ENCODE measurements at places on chromosomes 7 and 10.
A peak's percentile ranks its signal among the peaks of the same experiment; 100 is the strongest.

GRCh38 chr7:47038621-47039020, 543.3 kb downstream of the TNS3 start:
- no peak for DNase-seq

DNA sequence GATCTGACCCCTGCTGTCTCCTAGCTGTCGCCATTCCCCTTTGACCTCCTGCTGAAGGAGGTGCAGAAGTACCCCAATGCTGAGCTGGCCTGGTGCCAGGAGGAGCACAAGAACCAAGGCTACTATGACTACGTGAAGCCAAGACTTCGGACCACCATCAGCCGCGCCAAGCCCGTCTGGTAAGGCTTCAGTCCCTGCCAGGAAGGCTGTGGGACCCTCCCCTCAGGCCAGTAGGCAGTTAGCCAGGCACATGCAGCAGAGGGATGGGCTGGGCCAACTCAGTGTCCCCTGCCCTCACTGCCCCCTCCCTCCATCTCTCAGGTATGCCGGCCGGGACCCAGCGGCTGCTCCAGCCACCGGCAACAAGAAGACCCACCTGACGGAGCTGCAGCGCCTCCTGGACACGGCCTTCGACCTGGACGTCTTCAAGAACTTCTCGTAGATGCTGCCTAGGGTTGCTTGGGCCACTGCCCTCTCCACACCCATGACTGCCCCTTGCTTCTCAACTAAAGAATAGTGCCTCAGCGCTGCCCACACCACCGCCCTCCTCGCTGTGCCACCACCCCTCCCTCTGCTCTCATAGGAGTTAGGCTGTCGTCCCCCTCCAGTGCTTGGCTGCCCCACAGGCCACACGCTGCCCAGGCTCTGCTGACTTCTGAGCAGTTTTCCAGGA, 41.0 kb upstream of the ZMIZ2 start:
- peak; percentile 32 for DNase-seq

DNA sequence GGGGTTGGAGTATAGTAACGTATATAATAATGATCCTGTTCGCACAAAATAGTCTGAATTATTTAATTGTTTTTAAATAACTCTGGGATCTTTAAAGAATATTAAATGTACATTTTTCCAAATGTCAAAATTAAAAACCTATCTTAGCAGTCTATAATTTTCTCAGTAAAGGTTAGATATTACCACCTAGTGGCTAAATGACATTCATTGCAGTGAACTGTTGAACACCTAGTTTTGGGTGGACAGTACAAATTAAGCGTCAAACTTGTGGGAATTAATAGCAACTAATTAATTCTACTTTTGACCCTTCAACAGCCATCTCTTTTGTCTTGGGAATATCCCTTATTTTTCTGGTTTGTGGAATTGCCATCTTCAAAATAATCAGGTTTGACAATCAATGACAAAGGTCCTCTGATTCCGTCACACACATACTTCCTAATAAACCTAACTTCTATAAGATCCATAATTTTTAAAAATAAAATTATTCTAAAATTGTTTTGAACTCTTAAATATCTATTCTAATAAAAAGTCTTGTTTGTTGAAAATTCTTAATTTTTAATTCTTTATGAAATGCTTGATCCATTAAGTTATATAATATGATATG, 165.7 kb downstream of the SEMA3D start:
- no peak for DNase-seq

GRCh38 chr7:40531956-40532355, 397.2 kb downstream of the SUGCT start:
- no peak for DNase-seq

DNA sequence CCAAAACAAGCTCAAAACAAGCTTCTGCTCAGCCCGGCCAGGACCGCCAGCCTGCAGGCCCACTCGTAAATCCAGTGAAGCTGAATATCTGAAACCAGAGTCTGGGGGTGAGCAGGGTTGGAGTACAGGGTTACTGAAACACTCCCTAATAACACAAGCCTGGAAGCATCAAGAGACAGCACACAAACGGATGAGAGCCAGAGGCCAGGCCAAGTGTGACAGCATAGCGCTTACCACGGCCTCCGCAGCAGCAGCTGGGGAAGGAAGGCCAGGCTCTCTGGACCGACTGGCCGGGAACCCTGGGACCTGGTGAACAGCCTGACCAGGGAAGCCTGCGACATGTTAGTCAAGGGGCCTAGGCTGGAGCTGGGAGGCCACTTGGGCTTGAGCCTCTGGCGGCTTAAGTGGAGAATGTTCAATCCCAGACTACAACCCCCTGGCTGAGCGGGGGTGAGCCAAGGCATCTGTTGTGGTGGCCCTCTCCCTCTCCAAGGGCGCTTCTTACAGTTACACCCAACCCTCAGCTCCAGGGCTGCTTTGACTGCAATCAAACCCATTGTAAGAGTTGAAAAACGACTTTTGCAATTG, 21.7 kb upstream of the RNF32 start:
- DNase-seq = no peak

GRCh38 chr10:15315286-15315685, 55.8 kb downstream of the FAM171A1 start:
- DNase-seq = no peak

GRCh38 chr7:83970081-83970480, 224.5 kb downstream of the SEMA3A start:
- no peak for DNase-seq

GRCh38 chr7:90789736-90790306, 193.7 kb downstream of the CDK14 start:
- DNase-seq = no peak

DNA sequence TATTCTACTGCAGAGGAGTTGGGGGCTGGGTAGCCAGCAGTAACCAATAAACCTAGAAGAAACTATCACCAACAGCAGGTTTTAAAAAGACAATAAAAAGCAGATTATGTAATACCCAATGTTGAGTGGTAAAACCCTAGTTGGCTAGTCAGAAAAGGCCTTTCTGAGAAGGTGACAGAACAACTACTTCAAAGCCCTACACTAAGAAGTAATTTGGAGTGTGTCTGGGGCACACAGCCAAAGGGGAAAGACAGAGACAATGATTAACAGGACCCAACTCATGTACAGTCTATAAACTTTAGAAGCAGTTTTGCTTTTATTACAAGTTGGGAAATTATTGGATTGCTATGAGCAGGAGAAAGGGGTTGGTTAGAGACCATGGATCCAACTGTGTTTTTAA, 77.2 kb upstream of the TMEM106B start:
- DNase-seq = no peak

DNA sequence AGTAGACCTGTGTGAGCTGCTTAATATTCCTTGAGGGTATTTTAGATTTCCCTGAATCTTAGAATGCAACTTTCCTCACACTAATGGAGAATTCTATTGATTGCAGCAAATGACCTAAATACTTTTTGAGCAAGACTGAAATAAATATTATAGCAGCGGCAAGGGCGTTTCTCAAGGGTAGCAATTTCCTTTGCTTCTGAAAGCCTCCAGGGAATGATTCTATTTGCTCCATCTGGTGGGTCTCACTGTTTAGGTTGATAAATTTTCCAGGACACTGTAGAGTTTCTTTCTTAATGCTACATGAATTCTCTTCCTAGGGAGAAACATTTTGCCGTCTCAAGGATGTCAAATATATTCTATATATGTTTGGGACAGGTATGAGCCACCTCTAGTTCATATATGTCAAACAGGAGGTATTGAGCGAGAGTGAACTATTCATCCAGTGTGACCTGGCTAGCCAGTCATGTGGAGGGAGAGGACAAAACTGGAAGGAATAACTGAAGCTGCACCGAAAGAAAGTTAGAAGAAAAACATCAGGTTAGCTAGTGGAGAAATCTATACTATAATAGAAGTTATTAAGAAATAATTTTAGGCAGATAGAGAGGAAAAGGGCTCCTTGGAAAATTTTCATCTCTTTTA, 57.9 kb upstream of the FZD8 start:
- no peak for DNase-seq

DNA sequence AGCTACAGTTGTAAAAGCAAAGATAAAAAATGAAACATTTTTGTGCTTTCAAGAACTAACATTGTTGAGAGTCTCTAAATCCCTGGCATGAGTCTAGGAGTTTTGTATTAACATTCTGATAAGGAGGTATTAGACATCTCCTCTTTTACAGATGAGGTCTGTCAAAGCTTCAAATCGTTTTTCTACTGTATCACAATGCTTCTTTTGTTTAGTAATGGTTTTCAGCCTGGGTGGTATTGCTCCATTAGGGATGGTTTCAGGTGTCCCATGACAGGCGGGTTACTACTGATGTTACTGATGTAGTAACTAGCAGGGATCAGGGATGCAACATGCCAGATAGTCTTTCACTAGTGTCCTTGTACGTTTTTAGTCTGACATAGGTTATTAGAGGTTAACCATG, 27.4 kb downstream of the STAM start:
- DNase-seq = no peak

GRCh38 chr10:7102557-7103349, 308.1 kb downstream of the SFMBT2 start:
- DNase-seq = no peak

DNA sequence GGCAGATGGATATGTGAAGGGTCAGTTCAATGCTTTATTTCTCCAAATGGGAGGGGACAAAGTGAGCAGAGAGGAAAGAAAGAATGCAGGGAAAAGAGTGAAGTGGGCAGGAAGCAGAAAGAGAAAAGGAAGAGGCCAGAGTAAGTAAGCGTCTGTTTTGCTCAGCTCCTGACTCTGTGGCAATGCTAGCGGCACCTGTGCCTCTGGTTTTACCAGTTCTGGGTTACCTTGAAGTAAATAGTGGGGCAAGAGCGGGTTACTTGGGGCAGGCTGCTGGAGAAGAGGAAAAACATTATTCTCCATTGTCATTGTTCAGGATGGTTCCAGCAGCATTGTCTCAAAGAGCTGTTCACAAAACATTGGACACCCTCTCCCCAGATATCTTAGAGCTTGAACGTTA, 1.9 kb downstream of the TAS2R40 start:
- no peak for DNase-seq

GRCh38 chr10:71666639-71667386, 52.8 kb downstream of the C10orf105 start:
- no peak for DNase-seq

- DNase-seq = no peak
Observed at GRCh38 chr7:55192723-55193122, 172.4 kb upstream of the LANCL2 start.

DNA sequence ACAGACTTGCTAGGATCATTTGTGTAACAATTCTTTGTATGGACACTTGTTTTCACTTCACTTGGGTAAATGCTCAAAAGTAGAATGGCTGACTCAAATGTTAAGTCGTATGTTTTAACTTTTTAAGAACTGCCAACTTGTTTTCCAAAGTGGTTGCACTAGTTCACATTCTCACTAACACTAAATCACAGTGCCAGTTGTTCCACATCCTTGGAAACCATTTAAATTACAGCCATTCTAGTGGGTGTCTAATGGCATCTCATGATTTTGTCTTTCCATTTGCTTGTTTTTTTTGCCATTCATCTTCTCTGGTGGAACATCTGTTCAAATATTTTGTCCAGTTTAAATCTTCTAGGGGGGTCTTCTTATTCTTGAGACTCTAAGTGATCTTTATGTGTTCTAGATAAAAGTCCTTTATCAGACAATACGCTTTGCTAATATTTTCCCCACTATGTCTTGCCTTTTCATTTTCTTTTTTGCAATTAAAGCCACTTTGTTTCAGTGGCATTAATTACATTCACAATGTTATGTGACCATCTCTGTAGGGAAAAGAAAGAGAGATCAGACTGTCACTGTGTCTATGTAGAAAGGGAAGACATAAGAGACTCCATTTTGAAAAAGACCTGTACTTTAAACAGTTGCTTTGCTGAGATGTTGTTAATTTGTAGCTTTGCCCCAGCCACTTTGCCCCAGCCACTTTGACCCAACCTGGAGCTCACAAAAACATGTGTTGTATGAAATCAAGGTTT, 63.9 kb downstream of the ITGB1 start:
- DNase-seq = no peak

GRCh38 chr7:10584886-10585285, 388.8 kb upstream of the PHF14 start:
- DNase-seq = no peak

GRCh38 chr10:30166929-30167328, 107.5 kb upstream of the JCAD start:
- no peak for DNase-seq

DNA sequence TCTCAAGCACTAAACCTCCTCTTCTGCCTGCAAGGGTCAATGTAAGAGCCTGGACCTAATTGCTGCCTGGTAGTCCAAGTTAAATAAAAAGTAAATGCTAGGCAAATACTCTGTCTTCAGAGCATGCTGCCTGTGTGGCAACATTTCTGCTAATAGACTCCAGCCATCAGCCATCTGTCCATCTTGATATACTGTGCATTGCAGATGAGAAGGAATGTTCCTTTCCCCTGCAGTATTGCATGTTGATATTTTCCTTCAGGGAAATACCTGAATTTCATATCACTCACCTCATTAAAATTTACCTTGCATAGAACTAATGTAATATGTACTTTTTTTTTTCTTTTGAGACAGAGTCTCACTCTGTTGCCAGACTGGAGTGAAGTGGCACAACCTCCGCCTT, 87.9 kb downstream of the SLC16A9 start:
- DNase-seq = no peak

DNA sequence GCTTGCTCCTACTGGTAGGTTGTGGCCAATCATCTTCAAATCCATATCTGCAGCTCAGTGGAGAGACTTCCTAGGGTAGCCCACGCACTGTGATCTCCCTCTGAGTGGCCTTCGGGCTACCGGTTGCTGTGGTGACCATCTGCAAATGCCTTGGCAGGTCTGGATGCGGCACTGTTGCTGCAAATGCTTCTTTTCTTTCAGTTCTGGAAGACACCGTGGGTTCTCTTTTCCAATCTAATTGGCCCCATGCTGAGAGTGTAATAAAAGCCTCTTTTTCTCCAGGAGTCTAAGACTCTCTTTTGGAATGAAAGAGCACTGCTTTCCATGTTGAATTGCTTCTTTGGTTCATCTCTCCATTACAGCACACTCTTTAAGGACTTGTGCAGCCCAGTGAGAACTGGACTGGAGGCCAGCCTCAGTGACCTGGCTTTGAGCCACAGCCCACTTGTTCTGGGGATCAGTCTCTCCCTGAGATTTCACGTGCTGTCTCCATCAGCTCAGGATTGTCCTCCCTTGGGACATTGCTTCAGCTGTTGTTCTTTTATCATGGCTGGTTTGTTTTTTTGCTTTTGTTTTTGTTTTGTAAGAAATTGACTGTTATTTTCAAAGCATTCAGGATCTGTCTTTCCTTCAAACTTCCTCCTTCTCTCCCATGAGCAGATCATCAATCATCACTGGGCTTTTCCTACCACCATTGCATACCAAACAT, 286.6 kb downstream of the BMPER start:
- DNase-seq = no peak

DNA sequence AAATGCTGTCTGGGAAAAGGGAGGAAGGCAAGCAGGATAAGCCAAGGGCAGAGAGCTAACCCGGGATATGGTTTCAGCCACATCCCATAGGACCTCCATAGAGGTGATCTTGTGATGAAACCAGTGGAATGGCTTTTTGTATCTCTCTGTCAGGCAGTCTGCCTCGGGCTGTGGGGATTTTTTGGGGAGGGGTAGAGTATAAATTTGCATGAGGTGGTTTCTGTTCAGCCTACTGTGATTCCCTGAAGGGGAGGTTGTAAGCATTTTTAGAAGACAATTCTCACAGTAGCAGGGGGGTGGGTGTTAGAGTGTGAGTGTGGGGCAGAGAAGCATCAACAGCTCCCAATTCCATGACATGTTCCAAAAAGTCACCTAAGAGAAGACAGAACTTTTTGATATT, 11.8 kb downstream of the OR9A2 start:
- no peak for DNase-seq

- no peak for DNase-seq
Observed at GRCh38 chr7:14158111-14158510, 168.6 kb upstream of the ETV1 start.
